ENCODE measurements at places on chromosomes 6 and 20.

GRCh38 chr20:50130995-50131394, 18.0 kb upstream of the UBE2V1 start:
- DNase-seq = no peak

DNA sequence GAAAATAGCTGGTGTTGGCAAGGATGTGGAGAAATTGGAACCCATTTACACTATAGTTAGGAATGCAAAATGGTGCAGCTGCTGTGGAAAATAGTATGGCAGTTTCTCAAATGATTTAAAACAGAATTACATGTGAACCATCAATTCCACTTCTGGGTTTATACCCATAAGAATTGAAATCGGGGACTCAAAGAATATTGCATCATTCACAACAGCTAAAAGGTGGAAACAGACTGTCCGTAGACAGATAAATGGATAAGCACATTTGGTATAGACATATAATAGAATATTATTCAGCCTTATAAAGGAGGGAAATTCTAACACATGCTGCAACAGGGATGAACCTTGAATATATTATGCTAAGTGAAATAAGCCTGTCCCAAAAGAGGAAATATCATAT, 189.9 kb upstream of the RIN2 start:
- DNase-seq = no peak

DNA sequence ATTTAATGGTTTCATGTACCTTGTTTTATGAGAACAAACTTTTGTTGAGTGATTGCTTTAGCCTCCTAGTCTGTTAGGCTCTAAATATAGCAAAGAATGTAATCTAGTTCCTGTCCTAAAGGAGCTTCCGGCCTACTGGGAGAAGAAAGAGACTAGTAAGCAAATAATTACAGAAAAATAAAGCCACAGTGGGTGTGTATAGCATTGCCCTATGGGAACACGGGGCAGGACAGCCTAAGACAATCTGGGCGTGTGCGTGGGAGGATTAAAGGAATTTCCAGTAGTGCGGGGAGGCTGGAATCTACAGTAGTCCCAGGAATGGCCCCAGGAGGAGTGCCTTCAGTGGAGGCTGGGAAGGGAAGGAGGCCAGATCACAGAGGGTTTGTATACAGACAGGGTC, 98.1 kb upstream of the AKAP12 start:
- DNase-seq = no peak

GRCh38 chr6:32058511-32058963, 20.3 kb downstream of the CYP21A2 start:
- DNase-seq = no peak

- DNase-seq = no peak
These were observed 6.9 kb downstream of the HLA-DPB1 start for GRCh38 chr6:33082702-33083101.

DNA sequence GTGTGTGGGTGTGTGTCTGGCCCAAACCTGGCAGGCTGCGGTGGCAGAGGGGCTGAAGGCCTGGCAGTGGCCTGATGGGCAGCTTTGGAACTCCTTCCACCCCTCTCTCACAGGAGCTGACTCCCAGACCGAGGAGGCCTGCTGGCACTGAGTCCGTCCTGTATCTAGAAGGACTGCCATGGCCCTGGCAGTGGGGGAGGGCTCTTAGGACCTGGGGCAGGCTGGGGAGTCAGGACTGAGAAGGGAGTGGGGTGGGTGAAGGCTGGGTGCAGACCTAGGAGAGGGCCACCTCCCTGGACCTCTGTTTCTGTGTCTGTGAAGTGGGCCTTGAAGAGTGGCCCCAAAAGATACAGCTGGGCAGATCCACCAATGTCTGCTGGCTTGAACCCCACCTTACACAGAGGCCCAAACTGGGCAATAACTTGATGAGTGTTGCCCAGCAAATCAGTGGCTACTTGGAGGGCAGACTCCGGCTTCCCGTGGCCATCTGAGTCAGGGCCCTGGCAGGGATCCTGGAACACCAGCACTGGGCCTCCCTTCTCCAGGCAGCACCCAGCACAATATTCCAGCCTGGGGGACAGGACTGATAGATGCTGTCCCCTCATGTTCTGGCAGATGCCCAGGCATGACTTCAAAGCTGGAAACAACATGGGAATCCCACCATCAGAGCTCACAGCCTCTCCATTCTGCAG, 46.7 kb upstream of the BLCAP start:
- no peak for DNase-seq

DNA sequence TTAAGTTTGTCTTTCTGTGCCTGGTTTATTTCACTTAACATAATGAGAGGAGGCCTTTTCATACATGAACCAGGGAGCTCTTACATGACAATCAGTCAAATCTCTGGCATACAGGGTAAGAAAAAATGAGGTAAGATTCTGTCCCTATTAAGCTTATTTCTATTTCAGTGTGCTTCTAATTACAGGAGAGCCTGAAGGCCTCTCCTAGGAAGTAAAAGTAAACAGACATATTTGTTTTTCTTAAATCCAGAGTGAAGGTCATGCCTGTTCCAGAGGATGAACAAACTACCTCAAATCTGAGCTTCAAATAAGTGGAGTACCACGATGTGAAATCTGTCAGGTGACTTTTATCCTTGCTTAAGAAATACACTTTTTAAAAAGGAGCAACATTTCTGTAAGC, 72.6 kb downstream of the POPDC3 start:
- DNase-seq = no peak

DNA sequence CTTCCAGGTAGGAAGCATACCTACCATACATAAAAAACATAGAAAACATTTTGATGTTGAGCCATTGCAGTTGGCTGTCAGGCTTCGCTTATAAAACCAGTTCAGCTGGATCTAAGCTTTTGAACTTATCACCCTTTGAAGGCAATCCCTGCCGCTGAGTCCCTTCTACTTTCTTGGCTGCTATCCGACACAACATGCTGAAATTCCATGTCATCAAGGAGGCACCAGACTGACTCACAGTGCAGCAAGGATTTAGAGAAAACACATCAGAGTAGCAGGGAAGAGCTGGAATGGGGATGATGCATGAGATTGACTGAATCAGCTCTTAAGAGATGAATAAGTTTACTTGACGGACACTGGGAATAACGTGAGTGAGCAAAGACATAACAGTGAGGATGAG, 135.0 kb upstream of the MAN1A1 start:
- DNase-seq = no peak

GRCh38 chr6:165969184-165969583, 198.5 kb downstream of the TBXT start:
- no peak for DNase-seq

GRCh38 chr6:156650896-156651390, 126.2 kb upstream of the ARID1B start:
- DNase-seq = no peak

DNA sequence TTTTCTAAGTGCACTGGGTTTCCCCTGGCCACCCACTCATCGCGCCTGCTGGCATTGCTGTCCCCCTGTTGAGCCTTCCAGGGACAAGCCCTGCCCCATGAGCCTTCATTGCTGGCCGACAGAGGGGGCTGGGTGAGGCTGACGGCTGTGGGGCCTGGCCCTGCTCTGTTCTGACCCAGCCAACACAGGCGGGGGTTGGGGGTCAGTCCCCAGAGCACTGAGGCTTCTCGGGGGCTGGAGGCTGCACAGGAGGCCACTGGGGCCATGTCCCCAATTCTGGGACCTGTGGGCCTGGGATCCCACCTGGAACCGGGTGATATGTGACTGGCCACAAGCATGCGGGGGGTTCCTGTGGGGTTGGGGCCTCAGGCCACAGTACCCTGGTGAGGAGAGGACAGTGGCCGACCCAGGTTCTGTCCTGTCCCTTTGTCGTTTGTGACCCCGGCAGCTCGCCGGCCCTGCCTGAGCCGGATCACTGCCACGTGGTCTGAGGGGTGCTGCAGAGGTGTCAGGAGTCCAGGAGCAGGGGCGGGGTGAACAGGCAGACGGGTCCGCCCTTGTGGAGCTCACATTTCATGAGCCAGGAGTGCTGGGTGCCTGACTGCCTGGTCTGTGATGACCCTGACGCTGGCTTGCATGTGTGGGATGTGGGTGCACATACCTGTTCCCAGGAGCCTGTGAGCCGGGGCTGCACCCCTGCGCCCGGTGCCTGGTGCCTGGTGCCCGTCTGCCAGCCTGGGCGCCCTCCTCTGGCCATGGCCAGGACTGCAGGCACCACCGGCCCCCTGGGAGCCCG, 2.1 kb upstream of the COL20A1 start:
- DNase-seq = peak; percentile 48

GRCh38 chr6:26623339-26623859, 26.6 kb downstream of the ABT1 start:
- no peak for DNase-seq

GRCh38 chr20:36085686-36086267, 68.8 kb upstream of the EPB41L1 start:
- DNase-seq = no peak

GRCh38 chr6:113805811-113806495, 51.2 kb upstream of the MARCKS start:
- no peak for DNase-seq

GRCh38 chr6:17494177-17494576, 100.8 kb downstream of the CAP2 start:
- DNase-seq = no peak

DNA sequence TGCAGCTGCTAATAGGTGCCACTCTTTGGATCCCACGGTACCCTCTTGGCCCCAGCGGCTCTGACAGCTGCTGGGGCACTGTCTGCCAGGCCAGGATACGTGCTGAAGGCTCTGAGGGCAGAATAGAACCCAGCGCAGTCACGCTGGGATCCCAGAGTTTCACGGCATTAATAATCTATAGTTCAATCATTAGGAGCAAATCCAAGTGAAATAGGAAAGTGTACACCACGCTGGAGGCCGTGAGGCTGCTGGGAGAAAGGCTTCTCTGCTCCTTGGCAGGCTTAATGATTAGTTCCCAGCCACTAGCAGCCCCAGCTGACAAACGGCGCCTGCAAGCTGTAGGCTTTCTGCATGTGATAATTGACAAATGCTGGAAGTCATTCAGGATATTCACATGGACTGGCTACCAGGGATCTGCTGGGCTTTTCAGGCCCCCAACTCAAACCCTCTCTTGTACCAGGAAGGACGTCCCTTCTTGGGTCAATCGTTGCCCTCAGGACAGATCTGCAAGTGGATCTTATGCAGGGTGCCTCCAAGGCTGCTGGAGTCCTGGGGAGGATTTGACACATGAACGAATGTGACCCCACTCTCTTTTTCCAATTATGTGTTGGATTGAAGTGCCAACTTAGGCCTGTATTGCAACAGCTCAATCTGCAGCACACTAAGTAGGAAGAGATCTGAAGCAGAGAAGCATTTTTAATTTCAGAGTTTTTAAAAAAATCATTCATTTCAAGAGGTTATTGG, 50.1 kb upstream of the INSM1 start:
- no peak for DNase-seq

DNA sequence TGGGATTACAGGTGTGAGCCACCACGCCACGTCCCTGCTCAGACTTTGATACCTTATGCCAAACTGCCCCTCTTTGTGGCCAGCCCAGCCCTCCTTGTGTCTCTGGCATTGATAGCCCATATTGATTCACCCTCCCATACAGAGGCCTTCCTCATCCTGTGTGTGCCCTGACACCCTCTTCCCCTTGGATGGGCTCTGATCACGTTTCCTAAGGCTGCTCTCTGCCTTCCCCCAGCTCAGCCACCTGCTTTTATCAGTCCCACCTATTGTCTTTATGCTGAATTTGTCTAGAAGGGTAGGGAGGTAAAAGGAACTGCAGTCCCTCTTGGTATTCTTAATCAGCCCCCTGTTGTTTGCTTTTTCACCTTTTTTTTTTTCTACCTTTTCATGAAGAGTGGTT, 95.9 kb downstream of the CDKAL1 start:
- DNase-seq = no peak

DNA sequence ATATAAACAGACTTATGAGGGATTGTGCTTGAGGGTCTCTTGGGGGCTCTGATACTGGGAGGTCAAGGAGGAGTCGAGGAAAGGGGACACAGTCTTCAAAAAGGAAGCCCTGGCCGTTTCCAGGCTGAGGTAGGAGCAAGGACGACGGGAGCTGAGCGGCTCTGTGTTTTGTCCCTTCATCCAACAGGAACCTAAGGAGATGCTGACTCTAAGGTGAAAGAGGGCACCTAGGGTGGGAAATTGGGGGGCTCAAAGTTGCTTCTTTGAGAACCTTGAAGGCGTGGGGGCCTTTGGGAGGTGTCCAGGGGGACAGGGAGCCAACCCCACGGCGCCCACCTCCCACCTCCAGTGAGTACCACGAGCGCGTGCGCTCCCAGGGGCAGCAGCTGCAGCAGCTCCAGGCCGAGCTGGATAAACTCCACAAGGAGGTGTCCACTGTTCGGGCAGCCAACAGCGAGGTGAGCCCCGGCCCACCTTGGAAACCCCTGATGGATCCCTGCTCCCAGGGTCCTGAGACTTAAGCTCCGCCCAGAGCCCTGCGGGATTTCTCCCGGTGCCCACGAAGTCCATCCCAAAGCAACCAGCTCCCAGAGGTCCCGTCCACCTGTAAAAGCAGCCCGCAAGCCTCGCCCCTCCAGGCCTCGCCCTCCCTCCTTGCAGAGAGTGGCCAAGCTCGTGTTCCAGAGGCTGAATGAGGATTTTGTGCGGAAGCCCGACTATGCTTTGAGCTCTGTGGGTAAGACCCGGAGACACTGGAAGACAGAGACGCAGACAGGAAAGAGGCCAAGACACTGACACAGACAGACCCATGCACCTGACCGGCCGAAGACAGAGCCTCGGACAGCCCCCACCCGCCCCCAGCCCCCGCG, 2.9 kb downstream of the SPAG4 start:
- DNase-seq = no peak

DNA sequence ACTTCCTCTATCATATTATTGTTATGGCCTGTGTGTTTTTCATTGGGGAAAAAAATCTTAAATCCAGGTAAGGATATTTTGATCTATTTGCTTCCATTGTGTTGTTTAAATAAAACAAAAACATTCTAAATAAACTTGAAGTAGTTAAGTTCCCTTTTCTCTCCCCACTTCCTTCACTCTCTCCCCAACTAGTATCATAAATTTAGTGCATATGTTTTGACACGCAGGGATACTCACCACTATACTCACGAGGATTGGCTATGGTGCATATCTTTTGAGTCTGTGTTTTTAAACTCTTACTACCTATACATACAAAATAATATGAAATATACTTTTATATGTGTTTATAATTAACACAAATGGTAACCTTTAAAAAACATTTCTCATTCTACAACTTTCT, 5.2 kb downstream of the TTLL9 start:
- DNase-seq = no peak

GRCh38 chr6:23334360-23334759, 765.0 kb downstream of the HDGFL1 start:
- DNase-seq = no peak

DNA sequence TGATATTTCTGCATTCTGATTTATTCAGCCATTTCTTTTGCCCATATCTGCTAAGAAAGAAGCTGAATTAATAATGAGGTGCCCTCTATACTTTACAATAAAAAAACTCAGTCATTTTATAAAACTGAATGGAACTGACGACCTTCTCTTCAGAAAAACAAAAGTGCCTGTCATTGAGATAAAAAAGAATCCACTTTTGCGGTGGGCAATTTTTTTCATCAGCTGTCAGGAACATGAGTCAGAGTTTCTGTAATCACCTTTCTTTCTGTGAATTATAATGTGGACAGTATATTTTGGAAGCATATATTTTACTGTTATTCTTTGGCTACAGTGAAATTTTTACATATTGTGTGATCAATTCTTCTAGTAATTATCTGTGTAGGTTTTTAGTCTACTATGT, 33.4 kb downstream of the IL20RA start:
- DNase-seq = no peak

- DNase-seq = no peak
These were observed 15.6 kb downstream of the MAS1 start for GRCh38 chr6:159906400-159906799.

Measured in stimulated activated CD4-positive, alpha-beta T cell treated with anti-CD3 and anti-CD28 coated beads, Interleukin-1b, Interleukin-23, amount 100 ng/mL, for 24 hours (primary cell).